PC-9 (cell line): ENCODE measurements at places on chromosomes 11 and 22. TPM values are rescaled to one million over a fixed set of nuclear protein-coding genes. Genes with fewer than 3 reads are reported as not detected.

- DNase-seq = no peak
- no peaks in the 10 kb centered on the region for H3K4me1 ChIP-seq
- no peak overlapping the region for H3K27ac ChIP-seq
Measured at GRCh38 chr11:70549386-70549785, 151.1 kb downstream of the CTTN start.

CCDC157 gene
- total RNA-seq = 6.2 and 6.8 TPM in 2 replicates

DNA sequence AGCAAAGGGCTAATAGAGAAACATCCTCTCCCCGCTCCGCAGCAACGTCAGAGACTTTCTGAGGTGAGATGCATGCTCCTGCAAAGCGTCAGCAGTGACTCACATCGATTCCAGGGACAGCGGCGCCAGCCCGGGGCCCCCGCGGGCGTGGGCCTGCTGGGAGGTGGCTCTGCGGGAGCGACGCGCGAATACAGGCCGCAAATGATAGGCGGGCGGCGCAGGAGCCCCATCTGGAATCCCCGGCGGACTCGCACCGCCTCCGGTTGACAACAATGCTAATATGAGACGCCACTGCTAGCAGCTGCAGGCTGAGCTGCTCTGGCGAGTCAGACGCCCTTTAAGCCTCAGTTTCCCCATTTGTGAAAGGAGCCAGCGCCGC lies 557 bp downstream of the RANGAP1 start:
- H3K4me1 ChIP-seq = peaks cover 52% of the 10 kb centered on the region
- DNase-seq = peak; percentile 86
- peak overlapping the region; percentile 78 for H3K27ac ChIP-seq
- H3K36me3 ChIP-seq = peaks cover 28% of the 10 kb centered on the region
- H3K4me3 ChIP-seq = peak overlapping the region; percentile 99

DNA sequence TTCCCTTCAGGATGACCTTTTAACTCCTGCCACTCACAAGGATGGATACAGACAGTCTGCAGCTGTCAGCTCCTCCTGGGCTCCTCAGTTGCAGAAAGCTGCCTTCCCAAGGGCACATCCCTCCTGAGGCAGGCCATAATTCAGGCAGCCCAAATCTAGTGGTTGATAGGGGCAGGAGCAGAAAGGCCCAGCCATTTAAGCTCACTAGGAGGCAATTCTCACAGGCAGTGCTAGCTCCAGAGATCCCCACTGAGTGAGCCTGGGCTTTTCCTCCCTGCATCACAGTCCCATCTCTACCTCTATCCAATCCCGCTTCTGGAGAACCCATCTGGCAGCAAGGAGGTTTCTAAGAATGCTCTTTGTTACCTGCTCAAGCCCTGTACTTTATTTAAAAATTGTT lies 200.6 kb downstream of the ARHGAP42 start:
- no peaks in the 10 kb centered on the region for H3K27me3 ChIP-seq
- DNase-seq = no peak
- no peaks in the 10 kb centered on the region for H3K36me3 ChIP-seq
- no peaks in the 10 kb centered on the region for H3K4me1 ChIP-seq
- no peak overlapping the region for H3K4me3 ChIP-seq

- no peak for DNase-seq
- H3K36me3 ChIP-seq = no peaks in the 10 kb centered on the region
- H3K4me3 ChIP-seq = no peak overlapping the region
- H3K27me3 ChIP-seq = peaks cover 93% of the 10 kb centered on the region
- no peaks in the 10 kb centered on the region for H3K4me1 ChIP-seq
Measured at GRCh38 chr22:47551431-47551775, 789.0 kb downstream of the TBC1D22A start.

DNA sequence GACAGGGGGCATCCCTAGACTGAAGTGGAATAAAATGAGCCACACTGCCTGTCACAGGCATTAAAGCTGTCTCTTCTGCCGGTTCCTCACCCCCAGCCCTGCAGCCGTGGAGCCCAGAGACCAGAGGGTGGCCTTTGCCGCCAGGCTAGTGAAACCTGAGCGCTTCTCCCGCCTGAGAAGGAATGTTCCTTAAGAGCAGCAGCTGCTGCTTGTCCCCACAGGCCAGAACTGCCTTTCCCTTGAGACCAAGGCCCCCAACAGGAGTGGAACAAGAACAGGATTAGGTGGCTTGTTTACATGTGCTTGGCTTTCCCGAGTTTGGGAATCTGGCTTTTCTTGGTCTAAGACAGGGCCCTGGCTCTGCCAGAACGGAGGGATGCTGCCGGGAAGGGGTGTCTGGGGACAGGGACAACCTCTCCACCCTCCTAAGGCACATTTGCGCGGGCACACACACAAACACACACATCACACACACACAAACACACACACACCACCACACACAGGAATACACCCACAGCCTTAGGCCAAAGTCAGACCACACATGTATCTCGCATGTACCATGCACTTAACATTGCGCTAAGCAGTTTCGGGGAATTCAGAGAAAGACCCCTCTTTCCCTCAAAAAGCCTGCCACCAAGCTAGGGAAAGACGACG lies 91.8 kb downstream of the FEZ1 start:
- H3K27ac ChIP-seq = no peak overlapping the region
- no peak overlapping the region for H3K4me3 ChIP-seq
- no peaks in the 10 kb centered on the region for H3K36me3 ChIP-seq
- H3K4me1 ChIP-seq = no peaks in the 10 kb centered on the region

- H3K4me3 ChIP-seq = no peak overlapping the region
- no peak for DNase-seq
- no peaks in the 10 kb centered on the region for H3K36me3 ChIP-seq
- no peaks in the 10 kb centered on the region for H3K27me3 ChIP-seq
- H3K27ac ChIP-seq = no peak overlapping the region
Measured at GRCh38 chr11:15685306-15685705, 570.6 kb downstream of the INSC start.

GRCh38 chr11:124079631-124080326 lies 35.5 kb upstream of the VWA5A start:
- peaks cover 31% of the 10 kb centered on the region for H3K27me3 ChIP-seq
- no peaks in the 10 kb centered on the region for H3K36me3 ChIP-seq
- no peak for DNase-seq
- H3K27ac ChIP-seq = no peak overlapping the region
- H3K4me3 ChIP-seq = no peak overlapping the region

NEFH gene
- total RNA-seq = 5.1 and 6.9 TPM in 2 replicates

PIM3 gene
- 67.0 and 84.8 TPM in 2 replicates for total RNA-seq
